ENCODE measurements at places on chromosomes 5 and 9.

DNA sequence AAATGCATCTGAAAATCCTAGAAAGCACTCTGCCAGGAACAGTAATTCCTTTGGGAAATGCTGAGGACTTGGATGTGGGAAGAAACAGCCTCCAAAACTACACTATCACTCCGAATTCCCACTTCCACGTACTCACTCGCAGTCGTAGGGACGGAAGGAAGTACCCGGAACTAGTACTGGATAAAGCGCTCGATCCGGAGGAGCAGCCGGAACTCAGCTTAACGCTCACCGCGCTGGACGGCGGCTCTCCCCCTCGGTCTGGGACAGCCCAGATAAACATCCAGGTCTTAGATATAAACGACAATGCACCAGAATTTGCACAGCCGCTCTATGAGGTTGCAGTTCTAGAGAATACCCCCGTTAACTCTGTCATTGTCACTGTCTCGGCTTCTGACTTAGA is 786 bp downstream of the PCDHB3 start:
- no peak for DNase-seq

DNA sequence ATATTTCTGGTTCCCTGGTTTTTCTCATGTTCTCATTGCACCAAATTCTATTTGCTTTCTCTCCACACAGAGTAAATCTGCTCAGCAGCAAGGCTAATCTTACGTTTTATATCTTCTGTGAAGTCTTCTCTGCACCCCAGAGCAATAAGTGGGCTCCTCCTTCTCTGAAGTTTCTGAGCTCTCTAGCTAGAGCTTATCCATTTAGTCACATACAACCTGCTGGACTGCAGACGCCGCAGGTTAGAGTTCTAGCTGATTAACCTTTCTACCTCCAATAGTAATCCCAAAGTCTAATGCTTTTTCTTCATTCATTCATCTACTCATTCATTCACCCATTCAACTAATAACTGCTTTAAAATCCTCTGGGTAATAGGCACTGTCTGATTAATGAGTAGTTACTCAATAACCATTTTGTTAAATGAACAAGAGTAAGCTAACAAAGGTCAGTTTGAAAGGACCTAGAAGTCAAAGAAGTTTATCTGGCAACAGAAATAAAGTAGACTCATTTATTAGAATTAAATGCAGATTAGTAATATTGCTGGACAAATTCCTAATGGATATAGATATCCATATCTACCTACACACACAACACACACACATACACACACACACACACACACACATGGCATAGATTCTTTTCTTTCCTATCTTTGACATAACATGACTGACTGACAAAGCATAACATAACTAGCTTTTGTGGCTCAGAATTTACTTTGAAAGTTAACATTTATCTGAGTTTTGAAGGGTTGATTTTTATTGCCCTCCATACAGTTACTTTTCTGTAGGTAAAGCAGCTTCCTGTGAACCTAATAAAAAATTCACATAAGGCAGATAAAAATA is 984.6 kb upstream of the SEMA6A start:
- no peak for DNase-seq

GRCh38 chr5:112640546-112640945 is 97.1 kb upstream of the APC start:
- no peak for DNase-seq

DNA sequence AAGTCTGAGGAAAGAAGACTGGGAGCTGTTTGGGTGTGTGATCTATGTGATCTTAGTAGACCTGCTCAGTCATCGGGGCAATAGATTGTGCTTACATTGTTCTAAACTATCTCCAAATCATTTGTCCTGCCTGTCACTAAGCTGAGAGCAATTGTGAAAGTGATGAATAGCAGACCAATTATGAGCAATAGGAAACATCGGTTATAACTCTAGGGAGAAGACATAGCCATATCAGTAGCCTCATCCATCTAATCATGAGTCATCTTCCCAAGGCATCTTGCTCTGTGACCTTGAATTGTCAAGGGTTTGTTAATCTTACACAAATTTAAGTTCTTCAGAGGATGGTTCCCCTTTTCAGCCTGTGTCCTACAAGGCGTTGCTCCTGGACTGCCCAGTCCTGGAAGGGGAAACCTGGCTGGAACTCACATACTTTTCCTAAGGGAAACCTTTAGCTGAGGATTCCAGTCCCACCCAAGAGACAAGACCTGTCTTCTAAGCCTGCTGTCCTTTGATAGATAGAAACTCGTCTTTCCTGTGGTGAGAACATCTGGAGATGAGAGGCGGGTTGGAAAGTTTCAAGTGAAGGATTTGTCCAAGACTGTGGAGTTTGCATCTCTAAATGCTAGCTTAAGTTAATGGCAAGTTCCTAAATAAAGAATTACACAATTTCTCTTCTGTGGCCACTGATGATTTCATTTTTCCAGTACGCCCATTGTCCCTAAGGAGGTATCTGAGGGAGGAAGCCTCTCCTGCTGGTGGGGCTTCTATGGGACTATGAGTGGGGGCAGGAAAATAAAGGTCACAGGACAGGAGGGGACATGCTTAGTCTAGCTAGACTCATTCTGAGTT is 53.9 kb upstream of the TRIM32 start:
- no peak for DNase-seq

DNA sequence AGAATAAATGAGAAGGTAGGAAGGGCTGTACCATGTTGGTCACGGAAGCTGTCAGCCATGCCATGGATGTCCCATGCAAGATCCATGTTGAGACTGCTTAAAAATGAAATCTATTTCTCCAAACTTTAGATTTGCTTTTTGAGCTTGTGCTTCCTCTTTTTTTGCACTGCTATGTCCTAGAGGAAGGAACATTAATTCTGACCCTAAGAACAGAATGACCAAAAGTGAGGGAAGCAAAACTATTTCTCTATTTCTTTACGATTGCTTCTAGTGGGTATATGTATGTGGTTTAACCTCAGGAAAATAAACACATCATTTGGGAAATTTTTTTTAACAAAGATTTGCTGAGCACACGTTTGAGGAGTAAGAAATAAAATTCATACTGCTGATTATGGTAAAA is 84.6 kb downstream of the USP20 start:
- DNase-seq, result no peak

DNA sequence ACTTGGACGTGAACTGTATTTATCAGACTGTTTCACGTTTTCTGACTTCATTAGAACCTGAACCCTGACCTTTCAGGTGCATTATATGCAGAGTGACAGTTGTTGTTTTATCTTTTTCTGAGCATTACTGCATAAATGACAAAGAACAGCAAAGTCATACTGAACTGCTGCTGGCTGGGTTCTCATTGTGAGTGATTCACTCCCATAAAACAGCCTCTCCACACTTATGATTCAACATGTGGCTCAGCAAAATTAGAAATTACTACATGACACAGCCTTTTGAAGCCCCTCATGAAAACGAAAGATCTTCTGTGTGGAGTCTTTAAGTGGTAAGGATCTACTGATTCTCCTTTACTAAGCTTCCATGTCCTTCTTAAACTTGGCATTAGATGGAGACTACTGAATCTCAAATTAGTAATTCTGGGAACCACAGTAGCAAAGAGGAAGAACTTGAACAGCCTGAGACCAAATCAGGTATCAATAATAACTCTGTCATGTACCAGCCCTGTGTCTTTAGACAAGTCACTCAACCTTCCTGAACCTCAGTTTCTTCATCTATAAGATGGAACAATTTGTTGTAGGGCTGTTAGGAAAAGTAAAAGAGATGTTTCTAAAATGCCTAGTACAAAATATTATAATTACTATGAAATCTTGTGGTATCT is 172.3 kb upstream of the GNA14 start:
- DNase-seq, result no peak

DNA sequence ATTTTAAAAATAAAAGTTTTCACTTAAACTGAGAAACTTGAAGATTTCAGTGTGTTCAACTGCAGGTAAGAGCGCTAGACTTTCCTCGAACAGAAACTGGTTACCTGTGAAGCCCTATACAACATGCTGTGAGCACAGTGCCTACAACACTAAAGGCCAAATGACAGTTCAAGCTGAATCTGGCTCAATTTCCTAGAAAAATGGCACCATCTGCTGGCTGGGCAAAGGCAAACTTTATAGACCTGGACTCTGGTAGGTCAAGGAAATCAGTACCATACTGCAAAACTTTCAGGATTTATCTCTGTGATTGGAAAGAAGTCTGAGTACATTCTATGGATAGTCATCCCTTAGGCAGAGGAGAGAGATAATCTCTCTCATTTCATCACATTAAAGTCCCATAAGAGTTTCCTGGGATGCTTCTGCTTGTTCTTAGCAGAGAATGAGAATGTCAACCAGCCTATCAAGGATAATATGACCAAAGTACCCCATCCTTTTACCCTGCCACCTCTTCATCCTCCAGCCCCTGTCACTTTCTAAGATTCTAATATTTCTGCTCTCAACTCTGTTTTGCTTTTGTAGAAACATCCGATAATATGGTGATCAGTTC is 31.8 kb upstream of the FOXB2 start:
- no peak for DNase-seq

DNA sequence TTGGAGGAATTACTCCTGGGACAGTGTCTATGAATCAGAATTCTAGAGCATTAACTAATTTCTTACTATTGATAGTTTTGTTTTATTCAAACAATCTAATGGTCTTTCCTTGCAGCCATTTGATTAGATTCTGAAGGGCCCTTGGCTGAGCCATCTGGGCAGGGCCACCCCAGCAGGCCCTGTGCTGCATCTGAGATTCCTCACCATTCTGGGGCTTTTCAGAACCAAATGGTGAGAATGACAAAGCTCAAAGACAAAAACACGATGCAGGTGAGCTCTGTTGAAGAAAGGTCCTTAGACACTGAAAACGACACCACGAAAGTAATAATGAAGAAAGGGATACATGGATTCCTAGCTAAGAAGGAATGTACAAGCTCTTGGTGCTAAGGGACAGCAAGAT is 321.0 kb upstream of the IRX4 start:
- no peak for DNase-seq

GRCh38 chr9:136673975-136674785 is 11.5 kb downstream of the EGFL7 start:
- no peak for DNase-seq

- no peak for DNase-seq
These were observed 1.7 kb downstream of the EBF1 start for GRCh38 chr5:159097784-159098602.

GRCh38 chr5:139752506-139753473 is 42.8 kb upstream of the PSD2 start:
- no peak for DNase-seq

DNA sequence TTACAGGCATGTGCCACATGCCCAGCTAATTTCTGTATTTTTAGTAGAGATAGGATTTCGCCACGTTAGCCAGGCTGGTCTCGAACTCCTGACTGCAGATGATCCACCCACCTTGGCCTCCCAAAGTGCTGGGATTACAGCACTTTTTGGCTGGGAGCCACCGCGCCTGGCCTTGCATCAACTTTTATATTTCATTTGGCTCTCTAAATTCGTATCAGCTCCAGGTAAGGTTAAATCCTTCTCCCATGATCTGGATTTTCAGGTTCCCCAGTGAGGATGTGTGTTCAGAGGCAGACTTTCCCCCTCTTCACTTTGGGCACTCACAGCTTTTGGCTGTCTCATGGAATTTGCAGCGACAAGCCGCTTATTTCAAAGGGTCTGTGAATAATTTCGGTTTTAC is 16.8 kb upstream of the RNF38 start:
- DNase-seq, result no peak

DNA sequence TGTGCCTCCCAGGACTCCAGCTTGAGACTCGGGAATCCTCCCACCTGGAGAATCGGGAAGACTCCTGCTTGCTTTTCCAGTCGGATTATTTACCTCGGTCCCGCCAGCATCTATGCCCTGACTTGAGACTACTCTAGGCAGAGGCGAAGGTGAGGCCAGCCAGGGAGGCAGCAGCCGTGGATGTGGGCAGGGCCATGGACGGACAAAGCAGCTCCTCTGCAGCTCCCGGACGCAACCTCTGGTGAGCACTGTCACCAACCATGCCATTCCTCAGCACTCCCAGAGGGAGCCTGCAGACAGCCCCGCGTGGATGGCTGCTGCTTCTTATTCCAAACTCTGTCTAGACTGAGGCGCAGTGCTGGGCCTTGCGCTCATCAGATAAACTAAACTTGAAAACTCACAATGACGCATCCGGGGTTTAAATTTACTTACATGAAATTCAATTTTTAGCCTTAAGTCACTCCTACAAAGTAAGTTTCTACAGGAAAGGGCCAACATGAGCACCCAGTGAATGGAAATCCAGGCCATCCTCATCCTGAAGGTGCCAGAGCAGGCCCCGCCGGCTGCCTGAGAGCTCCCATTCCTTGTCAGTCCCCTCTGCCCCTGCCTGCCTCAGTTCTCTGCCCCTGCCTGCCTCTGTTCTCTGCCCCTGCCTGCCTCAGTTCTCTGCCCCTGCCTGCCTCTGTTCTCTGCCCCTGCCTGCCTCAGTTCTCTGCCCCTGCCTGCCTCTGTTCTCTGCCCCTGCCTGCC is 17.8 kb downstream of the MED10 start:
- DNase-seq, result no peak

DNA sequence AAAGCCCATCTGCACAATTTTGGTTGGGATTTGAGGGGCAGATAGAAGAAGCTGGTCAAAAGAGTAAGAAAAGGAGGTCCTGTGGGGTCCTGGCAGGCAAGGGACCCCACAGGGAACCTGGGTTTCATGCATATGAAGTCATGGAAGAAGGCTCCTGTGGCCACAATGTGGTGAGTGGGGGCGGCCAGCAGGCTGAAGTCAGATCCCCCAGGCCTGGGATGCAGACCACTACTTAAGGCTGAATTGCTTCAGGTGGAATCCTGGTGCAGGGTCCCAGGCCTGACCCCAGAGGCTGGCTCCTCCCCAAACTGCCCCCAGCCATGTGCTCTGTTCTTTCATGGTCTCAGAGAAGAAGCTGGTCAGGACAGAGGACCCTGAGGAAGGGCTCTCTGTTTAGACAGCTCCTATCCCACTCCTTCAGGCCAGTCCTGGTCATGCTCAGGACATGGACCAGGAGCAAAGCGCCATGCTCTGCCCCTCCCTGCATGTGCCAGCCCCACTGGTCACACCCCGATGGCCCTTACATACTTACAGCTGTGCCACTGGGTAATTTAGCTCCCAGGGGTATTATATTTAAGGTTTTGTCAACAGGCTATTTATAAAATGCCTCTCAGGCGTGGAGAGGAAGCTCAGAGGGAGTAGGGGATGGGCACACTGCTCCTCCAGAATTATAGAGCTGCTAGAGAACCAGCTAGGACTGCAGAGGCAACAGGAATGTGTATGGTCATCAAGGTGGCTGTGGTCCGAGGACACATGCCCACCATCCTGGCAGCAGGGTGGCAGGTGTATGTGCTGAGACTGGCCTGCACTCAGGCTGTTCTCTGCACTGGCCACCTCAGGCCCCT is 33.4 kb downstream of the C5orf15 start:
- DNase-seq, result no peak

- DNase-seq, result no peak
These were observed 45.9 kb downstream of the CERT1 start for GRCh38 chr5:75465480-75465879.

DNA sequence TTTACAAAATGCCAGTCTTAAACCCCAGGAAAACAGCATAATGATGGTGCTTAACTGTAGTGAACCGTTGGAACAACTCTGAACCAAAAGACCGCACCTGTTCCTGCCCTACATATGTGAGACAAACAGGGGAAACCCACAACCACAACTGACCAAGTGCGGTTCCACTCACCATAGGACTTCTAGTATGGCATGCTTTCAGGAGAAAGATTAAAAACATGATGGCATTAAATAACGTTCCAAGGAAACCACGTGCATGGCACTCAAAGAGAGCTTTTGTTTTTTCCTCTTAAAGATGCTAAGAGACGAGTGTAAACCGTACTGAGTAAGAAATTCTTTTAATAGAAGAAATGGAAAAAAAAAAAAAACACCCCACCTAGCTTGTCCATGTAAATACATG is 119.8 kb downstream of the SSBP2 start:
- DNase-seq, result no peak

GRCh38 chr5:159480849-159481248 is 150.6 kb upstream of the IL12B start:
- DNase-seq, result no peak

Data from T follicular helper cell (primary cell).